ENCODE measurements at places on chromosomes 7 and 10.

GRCh38 chr7:21495731-21496130 is 47.1 kb upstream of the DNAH11 start:
- DNase-seq: no peak

DNA sequence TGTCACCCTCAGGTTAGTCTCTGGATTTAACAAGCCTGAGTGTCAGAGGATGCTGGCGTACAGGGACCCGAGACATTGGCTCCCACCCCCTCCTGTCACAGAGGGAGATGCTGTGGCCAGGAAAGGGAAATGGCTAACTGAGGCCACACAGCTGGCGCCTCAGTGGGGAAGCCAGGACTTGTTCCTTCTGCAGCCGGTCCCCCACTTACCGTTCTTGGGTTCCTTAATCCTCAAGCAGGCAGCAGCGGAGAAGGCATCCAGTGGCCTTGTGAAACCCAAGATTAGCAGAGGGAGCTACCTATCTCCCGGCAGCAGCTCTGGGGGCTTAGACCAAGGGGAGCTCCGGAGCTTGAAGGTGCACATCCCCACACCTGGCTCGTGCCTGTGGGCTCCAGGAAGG is 65.4 kb downstream of the NEURL1 start:
- no peak for DNase-seq

DNA sequence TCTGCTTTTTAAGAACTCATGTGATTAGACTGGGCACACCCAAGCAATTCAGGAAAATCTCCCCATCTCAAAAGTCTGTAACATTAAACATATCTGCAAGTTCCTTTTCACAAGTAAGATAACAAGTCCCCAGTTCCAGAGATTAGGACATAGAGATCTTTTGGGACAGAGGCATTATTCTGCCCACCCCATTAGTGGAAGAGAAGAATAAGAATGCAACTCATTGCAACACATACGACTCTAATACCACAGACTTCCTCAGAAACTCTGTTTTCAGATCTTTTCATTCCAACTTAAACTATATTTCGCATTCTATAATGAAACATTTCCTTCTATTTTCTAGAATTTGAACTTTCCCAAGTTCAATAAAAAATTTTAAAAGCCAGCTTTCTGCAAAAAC is 137.7 kb downstream of the SEMA3C start:
- no peak for DNase-seq

GRCh38 chr10:33187427-33187999 is 147.0 kb downstream of the NRP1 start:
- DNase-seq: peak; percentile 38

Measured in iPS-NIHi11 (cell line).